ENCODE measurements at places on chromosomes 12 and 14.

- no peak for DNase-seq
These were observed 4.7 kb upstream of the RHOF start for GRCh38 chr12:121797937-121798786.

- no peak for DNase-seq
These were observed 161.3 kb upstream of the BMP4 start for GRCh38 chr14:54117924-54118323.

DNA sequence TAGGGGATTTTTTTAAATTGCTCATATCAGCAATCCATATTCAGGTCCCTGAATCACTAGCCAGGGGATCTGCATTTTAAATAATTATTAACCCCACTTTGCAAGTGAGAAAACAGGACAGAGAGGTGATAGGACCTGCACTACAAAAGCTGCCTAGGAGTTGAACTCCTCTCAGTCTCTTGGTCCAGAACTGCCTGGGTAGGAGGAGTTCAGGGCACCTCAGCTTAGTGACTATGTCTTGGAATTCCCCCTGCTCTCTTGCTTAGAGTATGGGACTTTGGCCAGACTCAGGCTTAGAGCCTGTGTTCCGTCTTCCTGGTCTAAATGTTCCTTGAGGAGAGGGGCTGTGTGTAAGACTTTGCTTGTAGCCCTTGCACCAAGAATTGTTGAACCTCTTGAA, 68.2 kb upstream of the WSCD2 start:
- DNase-seq, result no peak

DNA sequence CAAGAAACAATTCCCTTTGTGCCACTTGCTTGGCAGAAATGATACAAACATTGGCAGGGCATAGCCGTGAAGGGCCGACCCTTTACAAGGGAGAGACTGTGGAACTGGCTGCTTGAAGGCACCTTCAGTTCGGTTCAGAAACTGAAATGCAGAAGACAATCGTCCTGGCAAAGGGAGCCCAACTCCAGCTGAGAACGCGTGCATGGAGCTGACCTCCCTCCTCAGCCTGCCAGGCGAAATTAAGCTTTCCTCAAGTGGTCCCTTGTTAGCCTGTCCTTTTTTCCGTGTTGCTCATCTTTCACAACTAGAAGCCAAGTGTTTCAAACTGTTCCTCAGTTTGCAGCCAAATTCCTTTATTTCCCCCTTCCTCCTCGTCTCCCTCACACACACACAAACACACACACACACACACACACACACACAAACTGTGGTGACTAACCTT, 8.1 kb downstream of the LGR5 start:
- DNase-seq, result no peak

DNA sequence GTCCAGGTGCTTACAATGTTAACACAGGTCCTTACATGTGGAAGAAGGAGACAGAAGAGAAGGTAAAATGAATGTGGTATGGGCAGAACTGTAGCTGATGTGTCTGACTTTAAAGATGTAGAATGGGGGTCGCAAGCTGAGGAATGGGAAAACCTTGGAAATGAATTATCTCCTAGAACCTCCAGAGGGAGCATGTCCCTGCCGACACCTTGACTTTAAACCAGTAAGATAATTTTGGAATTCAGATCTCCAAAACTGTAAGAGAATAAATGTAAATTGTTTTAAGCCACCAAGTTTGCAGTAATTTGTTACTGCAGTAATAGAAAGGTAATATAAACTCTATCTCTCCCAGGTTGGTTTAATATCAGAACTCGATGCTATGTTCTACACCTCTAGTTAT, 80.1 kb upstream of the ALG10 start:
- no peak for DNase-seq

- peak; percentile 25 for DNase-seq
These were observed 251.5 kb downstream of the FOXN3 start for GRCh38 chr14:89165189-89166181.

DNA sequence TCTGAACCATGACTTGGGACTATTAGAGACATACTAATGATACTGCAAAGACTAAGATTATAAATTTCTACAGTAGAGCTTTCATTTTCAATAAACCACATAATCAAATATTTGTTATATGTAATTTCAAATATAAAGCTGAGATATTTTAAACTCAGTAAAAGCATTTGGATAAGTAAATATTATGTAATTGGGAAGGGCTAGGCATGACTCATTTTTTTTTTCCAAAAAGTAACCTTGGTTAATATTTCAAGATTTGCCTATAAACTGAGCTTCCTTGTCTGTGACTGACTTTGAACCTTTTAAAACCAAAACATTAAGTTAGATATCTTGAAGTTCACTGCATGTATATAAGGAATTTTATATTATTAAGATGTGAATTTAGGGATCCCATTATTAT, 332.5 kb downstream of the CEP128 start:
- no peak for DNase-seq

- no peak for DNase-seq
These were observed 68.1 kb downstream of the ETV6 start for GRCh38 chr12:11717519-11717961.

GRCh38 chr12:82876075-82876474, 189.4 kb downstream of the TMTC2 start:
- DNase-seq, result no peak

- DNase-seq, result no peak
These were observed 187.9 kb downstream of the EPS8 start for GRCh38 chr12:15601210-15601800.

DNA sequence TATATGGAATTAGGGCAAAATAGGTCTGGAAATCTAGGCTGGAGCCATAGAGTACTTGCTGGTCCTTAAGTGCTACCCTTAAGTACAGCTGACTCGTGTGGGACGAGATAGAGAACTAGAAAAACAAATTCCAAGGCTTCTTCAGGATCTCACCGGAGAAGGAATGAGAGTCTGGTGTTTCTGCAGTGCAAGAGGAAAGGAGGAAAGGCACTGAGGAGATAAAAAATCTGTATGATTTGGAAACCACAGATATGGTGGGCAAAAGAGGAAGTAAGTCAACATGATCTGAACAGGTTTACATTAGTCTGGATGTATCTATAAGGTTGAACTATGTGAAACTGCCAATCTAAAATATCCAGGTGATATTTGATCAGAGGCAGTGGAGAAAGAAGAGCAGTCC, 134.4 kb upstream of the SOX5 start:
- DNase-seq, result no peak

DNA sequence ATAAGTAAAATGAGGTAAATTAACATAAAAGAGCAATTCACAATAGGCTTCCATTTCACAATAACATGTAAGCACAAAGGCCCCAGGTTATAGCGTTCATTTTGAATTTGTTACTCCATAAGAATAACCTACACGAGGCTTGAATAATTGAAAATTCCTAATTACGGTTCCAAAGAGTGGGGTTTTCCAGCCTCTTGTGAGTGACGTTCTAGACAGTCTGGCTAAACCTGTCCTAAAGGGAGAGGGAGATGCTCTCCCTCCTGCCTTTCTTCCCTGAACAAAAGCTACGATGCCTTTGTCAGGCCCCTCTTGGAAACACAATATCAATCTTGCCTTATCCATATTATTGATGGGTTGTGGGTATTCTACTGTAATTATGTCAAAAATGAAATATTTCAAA, 24.3 kb upstream of the VRK1 start:
- no peak for DNase-seq

DNA sequence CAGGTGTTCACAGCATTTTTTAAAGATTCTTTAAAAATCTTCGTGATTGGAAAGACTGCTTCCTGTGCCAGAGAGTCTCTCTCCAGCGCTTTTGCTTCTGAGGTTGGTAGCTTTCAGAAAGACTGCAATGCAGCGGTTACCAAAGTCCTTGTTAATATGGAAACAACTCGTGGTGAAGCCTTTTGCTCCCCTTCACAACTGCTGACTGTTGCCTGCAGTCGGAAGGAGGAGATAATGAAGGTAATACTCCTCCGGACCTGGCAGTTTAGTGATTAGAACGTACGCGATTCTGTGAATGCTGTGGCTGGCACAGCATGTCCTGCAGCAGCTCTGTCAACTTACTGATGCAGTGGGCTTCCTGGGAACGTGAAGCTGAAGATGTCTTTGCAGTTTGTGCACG, 50.9 kb downstream of the TRAF3 start:
- DNase-seq, result no peak

- no peak for DNase-seq
These were observed 13.7 kb upstream of the CLEC4D start for GRCh38 chr12:8499616-8500015.

GRCh38 chr14:73863209-73863608, 11.6 kb downstream of the PTGR2 start:
- DNase-seq, result no peak

DNA sequence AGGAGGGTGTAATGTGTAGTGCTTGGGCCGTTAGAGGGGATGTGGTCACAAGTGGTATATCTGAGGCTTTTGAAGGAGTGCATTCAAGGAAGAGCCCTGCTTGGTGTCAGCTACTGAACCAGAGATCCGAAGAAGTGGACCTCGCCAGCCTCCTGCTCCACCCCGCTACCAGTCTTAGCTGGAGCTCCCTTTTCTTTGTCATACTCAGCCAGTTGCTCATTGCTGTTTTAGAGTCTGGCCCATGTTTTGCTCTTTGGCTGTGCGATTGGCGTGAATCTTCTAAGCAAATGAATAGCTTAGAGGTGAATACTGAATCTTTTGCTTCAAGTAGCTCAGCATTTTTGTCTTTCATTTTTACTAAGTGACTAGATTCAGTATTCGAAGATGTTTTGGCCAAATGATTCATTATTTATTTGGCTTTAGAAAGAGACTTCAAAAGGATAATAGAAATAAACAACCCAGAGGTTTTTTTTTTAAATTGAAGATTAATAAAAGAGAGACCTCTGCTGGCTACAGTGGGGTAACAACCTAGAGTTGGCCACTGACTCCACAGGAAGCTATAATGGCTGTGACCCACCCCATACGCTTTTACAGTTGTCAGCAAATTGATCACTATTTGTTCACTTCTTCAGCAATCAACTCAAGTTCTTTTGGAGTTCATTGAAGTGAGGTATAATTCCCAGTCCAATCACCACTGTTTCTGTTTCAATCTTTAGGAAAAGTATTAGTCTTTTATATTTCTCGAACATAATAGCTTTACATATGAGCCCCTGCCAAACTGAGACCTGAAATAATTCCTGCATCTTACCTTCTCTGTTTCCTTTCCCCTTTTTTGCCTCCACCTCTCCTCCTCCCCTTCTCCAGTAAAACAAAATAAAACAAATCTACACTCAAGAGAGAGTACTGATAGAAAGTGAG, 19.9 kb downstream of the CDKN1B start:
- DNase-seq, result peak; percentile 48

- DNase-seq, result no peak
These were observed 387 bp upstream of the IPO8 start for GRCh38 chr12:30696103-30696408.
